ENCODE measurements at places on chromosomes 5 and 9. TPM values are rescaled to one million over a fixed set of nuclear protein-coding genes. Genes with fewer than 3 reads are reported as not detected.

DNA sequence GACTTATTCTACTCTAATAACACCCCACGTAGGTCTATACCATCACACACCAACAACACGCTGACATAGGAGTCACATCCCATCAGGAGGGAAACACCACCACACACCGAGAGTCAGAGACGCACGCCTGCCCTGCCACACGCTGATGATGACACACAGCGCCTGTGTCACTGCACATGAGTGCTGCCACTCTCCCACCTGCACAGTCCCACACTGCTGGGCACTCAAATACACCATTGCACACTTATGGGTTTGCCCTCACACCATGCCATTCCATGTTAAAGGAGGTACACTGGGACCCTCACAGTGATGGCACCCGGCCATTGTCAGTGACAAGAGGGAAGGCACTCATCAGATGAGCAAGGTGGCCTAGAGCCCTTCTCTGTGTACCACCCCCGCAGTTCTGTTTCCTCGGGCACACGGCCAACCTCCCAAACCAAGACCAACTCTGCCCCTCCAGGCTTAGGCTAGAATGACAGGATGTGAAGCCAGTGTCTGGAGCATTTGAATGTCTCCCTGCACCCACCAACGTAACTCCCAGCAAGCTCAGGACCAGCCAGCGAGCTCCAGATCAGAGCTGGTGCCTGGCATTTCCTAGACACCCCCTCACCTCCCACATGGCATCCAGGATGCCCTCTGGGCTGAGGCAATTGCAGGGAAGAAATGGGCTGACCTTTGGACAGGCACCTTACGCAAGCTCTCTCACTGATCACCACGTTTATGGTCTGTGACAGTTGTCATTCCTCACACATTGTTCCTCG lies 3.6 kb upstream of the CPLX2 start:
- no peaks in the 10 kb centered on the region for H3K36me3 ChIP-seq
- H3K4me3 ChIP-seq: no peak overlapping the region

GRCh38 chr9:36870960-36871359 lies 163.1 kb downstream of the PAX5 start:
- no peaks in the 10 kb centered on the region for H3K4me1 ChIP-seq
- no peaks in the 10 kb centered on the region for H3K36me3 ChIP-seq
- DNase-seq: no peak
- no peak overlapping the region for H3K27ac ChIP-seq

KIAA0825 gene
- 3.3 TPM for total RNA-seq

OR1Q1 gene
- not detected for total RNA-seq

- no peaks in the 10 kb centered on the region for H3K36me3 ChIP-seq
- no peak overlapping the region for H3K27ac ChIP-seq
- no peaks in the 10 kb centered on the region for H3K4me1 ChIP-seq
- DNase-seq: no peak
- H3K27me3 ChIP-seq: no peaks in the 10 kb centered on the region
- no peak overlapping the region for H3K4me3 ChIP-seq
Measured at GRCh38 chr5:136563489-136563888, 198.1 kb upstream of the TRPC7 start.

GRCh38 chr5:74853256-74853655 lies 12.9 kb downstream of the FAM169A start:
- no peaks in the 10 kb centered on the region for H3K36me3 ChIP-seq
- no peaks in the 10 kb centered on the region for H3K4me1 ChIP-seq
- DNase-seq: no peak
- H3K4me3 ChIP-seq: no peak overlapping the region
- no peak overlapping the region for H3K27ac ChIP-seq
- no peaks in the 10 kb centered on the region for H3K27me3 ChIP-seq

DNA sequence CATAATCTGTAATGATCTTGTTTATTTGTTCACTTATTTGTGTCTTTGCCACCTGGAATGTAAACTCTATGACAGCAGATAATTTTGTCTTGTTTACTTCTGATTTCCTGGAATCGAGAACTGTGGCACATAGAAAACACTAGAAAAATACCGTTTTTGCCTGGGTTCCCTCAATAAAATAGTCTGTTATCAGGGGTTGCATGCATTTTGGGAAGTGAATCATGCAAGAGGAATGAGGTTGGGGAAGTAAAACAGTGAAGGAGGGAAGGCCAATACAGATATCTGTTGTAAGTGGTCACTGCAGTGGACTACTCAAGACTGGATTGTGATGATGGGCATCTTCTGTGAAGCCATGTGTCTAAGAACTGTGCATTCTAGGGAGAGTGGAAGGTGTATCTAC lies 45.2 kb upstream of the IL6ST start:
- no peak overlapping the region for H3K27ac ChIP-seq
- DNase-seq: no peak
- peaks cover 8% of the 10 kb centered on the region for H3K4me1 ChIP-seq
- H3K4me3 ChIP-seq: no peak overlapping the region

GRCh38 chr5:173944511-173944910 lies 44.5 kb upstream of the C5orf47 start:
- no peak overlapping the region for H3K27ac ChIP-seq
- H3K27me3 ChIP-seq: no peaks in the 10 kb centered on the region
- peaks cover 38% of the 10 kb centered on the region for H3K4me1 ChIP-seq
- no peak overlapping the region for H3K4me3 ChIP-seq
- H3K36me3 ChIP-seq: peaks cover 11% of the 10 kb centered on the region

DNA sequence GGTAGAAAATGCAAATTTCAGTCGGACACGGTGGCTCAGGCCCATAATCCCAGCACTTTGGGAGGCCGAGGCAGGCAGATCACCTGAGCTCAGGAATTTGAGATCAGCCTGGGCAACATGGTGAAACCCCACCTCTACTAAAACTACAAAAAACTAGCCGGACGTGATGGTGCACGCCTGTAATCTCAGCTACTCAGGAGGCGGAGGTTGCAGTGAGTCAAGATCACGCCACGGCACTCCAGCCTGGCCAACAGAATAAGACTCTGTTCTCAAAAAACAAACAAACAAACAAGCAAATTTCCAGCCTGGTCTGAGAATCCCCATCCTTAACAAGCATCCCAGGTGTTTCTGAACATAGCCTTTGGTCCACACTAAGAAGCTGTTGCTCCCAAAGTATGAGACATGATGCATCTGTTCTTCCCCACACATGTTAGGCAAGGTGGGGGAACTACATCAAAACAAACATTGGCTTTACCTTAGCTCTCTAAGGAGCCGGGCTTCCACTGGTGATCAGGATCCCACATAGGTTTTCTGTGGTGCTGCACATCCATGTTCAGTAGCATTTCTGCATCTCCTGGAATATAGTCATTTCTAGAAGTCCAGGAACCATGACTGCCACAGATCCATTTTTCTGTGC lies 92.5 kb upstream of the DMRT1 start:
- peaks cover 33% of the 10 kb centered on the region for H3K36me3 ChIP-seq
- no peak overlapping the region for H3K27ac ChIP-seq
- H3K4me3 ChIP-seq: no peak overlapping the region
- DNase-seq: no peak

CDKN2A gene
- total RNA-seq: 6.0 TPM

DNA sequence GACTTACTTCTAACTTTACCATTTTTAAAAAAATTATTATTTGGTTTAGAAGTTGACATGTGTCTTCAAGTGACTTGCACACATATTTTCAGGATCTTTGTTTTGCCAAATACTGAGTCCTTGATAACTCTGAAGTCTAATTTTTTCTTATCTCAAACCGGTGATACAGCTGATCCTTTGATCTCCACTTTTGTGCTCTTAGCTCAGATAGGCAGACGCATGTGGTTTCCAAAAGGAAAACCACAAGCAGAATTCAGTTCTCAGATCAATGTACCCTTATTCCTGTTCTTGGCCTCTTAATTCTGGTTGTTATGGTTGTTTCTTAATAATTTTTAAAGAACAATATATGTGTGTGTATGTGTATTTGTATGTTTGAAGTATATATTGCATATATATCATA lies 238.3 kb upstream of the EDIL3 start:
- H3K36me3 ChIP-seq: no peaks in the 10 kb centered on the region
- H3K4me1 ChIP-seq: no peaks in the 10 kb centered on the region
- no peak overlapping the region for H3K27ac ChIP-seq
- no peaks in the 10 kb centered on the region for H3K27me3 ChIP-seq

- H3K27me3 ChIP-seq: no peaks in the 10 kb centered on the region
- no peaks in the 10 kb centered on the region for H3K4me1 ChIP-seq
- DNase-seq: no peak
- H3K4me3 ChIP-seq: no peak overlapping the region
Measured at GRCh38 chr5:80698369-80698768, 43.6 kb upstream of the DHFR start.

DNA sequence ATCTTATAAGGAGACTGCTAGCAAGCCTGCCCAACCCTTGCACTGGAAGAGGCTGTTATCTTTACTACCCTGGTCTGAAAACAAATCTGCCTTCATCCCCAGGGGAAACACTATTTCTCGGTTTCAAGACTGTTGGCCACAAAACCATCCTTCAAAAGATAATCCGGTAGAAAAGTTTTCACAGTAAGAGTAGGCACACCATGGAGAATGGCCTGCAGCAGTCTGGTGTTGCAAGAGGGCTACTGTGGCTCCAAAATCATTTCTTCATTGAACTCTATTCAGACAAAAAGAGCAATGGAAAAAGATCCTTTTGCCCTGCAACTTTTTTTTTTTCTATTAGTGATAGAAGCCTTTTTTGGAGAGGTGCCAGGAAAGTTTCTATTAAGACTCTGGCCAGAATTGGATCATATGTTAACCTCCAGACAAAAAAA lies 163.9 kb downstream of the ARHGEF28 start:
- DNase-seq: peak; percentile 74
- H3K27me3 ChIP-seq: no peaks in the 10 kb centered on the region
- no peak overlapping the region for H3K27ac ChIP-seq
- H3K36me3 ChIP-seq: no peaks in the 10 kb centered on the region
- no peak overlapping the region for H3K4me3 ChIP-seq

GRCh38 chr5:139650031-139650688 lies 2.0 kb downstream of the CXXC5 start:
- H3K4me1 ChIP-seq: peaks cover 82% of the 10 kb centered on the region
- no peaks in the 10 kb centered on the region for H3K36me3 ChIP-seq
- DNase-seq: no peak
- H3K27me3 ChIP-seq: no peaks in the 10 kb centered on the region
- H3K4me3 ChIP-seq: peak overlapping the region; percentile 87
- H3K27ac ChIP-seq: peak overlapping the region; percentile 95

- no peaks in the 10 kb centered on the region for H3K27me3 ChIP-seq
- no peaks in the 10 kb centered on the region for H3K36me3 ChIP-seq
- no peaks in the 10 kb centered on the region for H3K4me1 ChIP-seq
- no peak for DNase-seq
Measured at GRCh38 chr9:4417578-4418325, 72.5 kb upstream of the SLC1A1 start.
